ENCODE measurements at places on chromosomes 2 and 18.

GRCh38 chr18:23585007-23585871 lies 1.1 kb downstream of the NPC1 start:
- DNase-seq: peak; percentile 4

DNA sequence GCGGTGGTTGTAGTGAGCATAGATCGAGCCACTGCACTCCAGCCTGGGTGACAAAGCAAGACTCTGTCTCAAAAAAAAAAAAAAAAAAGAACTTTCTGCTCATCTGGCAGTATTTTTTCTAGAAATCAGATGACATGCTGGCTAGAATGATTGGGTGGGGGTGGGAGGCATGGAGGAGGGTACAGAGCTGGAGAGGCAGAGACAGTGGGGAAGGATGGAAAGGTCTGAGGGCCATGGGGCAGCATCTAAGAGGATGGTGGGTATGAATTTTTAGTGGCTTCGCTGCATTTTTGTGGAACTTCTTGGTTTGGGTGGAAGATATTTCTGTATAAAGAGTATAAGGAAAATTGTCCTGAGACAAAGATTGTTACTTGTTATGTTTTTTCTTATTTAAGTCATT lies 23.3 kb downstream of the ARMC9 start:
- no peak for DNase-seq

DNA sequence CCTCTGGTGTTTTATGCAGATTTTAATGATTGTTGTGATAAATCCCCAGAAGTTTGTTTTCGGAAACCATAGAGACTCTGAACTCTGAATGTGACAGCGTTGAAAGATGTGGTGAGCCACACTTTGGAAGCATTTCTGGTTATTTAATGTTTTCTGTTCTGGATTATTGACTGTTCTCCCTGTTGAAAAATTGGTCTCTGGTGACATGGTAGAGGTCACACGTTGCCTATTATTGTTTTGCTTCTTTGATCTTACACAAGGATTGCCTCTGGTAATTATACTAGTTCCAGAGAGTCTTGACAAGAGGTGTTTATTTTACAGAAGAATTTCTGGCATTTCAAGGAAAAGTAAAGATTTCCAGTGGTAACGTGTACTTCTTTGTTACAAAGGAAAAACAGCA lies 127.1 kb downstream of the GREB1L start:
- no peak for DNase-seq

DNA sequence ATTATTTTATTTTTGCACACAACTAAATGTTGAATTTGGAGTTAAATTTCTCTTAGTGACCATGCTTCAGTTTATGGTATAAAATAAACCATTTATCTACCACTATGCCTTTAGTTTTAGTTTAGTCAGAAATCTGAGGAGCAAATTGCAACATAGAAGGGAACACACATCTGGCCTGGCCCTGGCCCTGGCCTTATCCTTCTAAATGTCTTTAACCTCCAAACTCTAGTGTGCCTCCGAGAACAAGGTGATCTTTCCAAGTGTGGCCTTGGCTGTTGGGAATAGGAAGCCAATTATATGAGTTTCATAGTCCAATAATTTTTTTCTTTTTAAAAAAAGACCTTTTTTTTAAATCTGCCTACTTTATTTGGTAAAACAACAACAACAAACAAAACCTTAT lies 31.8 kb upstream of the GREB1L start:
- no peak for DNase-seq

DNA sequence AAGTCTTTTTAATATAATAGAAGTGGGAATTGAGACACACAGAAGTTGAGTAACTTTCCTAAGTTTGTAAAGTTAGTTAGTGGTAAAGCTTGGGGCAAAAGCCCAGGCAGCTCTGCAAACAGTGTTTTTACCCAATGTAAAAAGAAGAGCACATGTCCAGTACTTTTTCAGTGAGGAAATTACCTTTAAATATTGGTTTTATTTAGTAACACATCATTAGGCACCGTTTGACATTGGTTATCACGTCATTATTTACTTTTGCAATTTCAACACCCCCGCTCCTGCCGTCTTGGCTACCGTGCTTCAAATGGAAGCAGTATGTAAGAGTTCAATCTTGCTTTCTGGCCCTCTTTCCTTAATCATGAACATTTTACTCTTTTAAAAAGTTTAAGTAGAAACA lies 807.9 kb downstream of the EPHA4 start:
- no peak for DNase-seq

DNA sequence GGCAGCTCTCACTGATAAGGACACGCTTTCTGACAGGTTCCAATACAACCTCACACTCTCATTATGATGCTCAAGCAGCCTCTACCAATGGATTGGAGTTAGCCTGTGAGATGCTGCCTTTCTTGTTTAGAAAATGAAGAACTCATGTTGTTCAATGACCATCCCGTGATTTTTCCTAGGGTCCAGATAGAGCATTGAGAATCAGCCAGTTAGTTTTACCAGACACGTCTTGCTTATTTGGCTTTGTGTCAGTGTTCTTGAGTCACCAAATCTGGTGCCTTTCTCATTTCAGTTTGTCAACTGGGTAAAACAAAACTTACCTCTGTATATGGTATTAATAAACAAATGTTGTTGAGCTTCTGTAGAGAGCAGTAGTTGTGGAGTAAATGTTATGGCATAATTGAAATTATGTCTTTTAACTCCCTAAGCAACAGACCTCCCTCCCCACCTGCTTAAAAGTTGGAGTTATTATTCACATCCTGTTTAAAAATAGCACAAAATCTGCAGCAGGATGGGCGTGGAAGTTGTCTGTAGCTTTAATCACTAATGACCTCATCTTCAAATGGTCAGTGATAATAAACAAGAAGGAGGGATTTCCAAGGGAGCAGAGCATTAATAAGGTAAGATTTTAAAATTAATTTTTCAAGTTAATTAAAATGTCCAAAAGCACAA lies 167.3 kb downstream of the HRH4 start:
- DNase-seq: no peak

GRCh38 chr2:68516051-68516955 lies 48.9 kb downstream of the APLF start:
- no peak for DNase-seq

- no peak for DNase-seq
Measured at GRCh38 chr18:23916338-23916737, 98.2 kb upstream of the TTC39C start.

- no peak for DNase-seq
Measured at GRCh38 chr2:241891988-241892298, 22.4 kb downstream of the RTP5 start.

- no peak for DNase-seq
Measured at GRCh38 chr2:85347599-85347998, 6.7 kb downstream of the RETSAT start.

- DNase-seq: no peak
Measured at GRCh38 chr2:150997066-150997465, 264.6 kb downstream of the RBM43 start.

GRCh38 chr2:164910101-164910899 lies 45.0 kb downstream of the SLC38A11 start:
- DNase-seq: no peak

DNA sequence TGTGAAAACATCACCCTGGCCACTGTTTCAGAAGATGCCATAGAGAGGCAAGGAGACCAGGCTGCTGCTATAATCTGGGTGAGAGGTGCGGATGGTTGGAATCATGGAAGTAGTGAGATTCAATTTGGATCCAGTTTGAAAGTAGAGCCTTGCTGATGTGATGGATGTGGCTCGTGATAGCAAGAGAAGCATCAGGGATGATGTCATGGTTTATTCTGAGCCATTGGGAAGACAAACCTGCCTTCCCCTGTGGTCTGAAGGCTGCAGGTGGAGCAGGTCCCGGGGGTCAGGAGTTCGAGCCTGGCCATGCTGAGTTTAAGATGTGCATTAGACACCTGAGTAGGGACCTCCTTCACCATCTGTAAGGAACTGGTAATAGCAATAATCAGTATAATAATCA lies 49.6 kb upstream of the CHMP1B start:
- DNase-seq: no peak

- DNase-seq: no peak
Measured at GRCh38 chr2:126639276-126639675, 16.7 kb upstream of the GYPC start.

- DNase-seq: no peak
Measured at GRCh38 chr2:159753797-159754196, 41.5 kb downstream of the MARCHF7 start.

DNA sequence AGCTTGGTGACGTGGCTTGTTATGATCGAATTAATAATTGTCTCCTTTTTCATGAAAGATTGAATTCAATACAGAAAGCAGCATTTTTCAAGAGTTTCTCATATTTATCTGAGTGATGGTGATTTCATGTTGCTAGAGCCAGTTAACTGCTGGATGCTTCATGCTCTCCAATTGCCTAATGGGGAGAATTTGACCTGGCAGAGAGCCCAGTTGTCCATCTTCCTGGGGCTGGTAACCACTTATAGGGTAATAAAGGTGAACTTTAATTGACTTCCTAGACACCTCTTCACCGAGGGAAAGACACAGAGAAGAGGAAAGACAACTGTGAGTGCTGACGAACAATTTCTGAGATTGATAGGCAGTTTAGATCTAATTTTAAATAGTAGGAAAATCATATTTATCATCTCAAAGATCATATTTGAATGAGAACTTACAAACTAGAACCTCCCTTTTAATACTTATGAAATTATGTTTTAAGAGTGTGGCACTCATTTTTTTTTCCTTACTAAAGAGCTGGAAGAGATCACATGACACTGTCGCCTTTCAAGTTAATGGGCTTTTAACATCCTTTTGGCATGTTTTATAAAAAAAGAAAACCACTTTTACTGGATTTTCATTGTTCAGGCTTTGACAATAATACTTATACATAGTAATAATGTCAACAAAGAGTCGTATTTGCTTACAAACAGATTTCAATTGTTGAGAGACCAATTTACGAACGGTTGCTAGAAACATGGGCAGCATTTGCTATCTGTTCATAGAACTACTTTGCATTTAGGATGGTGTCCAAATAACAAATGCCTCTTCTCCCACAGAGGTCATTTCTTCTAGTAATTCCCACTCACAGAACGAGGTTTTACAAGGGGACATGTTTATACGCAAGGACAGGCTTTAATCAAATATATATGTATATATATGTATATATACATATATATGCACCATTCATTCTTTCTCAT lies 153.3 kb downstream of the RAPGEF4 start:
- no peak for DNase-seq

DNA sequence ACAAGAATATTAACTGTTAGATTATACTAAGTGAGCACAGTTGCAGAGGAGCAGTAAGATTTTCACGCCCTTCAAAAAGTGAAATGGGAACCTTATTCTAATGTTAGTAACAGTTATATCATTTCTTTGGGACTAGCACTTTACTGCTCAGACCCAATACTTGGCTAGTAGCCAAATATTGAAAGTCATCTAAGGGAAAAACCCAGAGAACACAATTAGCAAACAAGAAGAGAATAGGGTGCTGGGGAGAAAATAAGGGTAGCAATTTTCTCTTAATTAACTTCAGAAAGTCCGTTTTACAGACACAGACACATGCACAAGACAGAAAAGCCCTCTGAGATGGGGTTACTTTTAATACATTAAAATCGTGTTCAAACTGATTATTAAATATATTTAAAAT lies 71.8 kb downstream of the ID2 start:
- DNase-seq: no peak

DNA sequence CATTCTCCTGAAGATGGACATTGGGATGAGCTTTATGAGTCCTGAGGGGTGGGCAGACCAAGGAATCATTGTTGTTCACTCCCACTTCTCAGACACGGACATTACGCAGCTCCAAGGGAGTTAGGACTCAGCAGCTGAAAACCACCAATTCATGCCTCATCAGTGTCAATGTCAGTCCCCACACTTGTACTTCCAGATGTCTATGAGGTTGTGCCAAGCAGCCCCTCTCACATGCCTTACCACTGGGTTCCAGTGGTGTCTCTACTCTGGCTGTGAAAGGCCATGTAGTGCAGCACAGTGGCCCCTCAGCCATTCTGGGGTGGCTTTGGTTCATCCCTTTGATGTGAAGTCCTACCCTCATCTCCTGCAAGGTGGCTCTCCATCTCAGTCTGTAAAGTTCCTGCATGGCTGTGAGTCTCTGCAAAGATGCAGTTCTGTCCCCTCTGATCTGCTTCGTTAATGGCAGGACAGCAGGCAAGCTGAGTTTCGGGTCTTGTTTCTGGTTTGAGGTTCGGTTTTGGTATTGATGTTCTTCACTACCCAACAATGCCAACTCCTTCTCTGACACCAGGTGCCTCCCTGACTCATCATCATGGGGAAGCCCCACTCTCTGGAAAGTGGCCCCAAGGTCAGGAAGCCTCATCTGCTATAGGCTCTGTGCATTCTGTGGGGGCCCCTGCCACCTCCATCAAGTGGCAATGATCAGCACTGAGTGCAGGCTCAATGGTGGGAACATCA lies 14.0 kb upstream of the COL6A3 start:
- peak; percentile 11 for DNase-seq

DNA sequence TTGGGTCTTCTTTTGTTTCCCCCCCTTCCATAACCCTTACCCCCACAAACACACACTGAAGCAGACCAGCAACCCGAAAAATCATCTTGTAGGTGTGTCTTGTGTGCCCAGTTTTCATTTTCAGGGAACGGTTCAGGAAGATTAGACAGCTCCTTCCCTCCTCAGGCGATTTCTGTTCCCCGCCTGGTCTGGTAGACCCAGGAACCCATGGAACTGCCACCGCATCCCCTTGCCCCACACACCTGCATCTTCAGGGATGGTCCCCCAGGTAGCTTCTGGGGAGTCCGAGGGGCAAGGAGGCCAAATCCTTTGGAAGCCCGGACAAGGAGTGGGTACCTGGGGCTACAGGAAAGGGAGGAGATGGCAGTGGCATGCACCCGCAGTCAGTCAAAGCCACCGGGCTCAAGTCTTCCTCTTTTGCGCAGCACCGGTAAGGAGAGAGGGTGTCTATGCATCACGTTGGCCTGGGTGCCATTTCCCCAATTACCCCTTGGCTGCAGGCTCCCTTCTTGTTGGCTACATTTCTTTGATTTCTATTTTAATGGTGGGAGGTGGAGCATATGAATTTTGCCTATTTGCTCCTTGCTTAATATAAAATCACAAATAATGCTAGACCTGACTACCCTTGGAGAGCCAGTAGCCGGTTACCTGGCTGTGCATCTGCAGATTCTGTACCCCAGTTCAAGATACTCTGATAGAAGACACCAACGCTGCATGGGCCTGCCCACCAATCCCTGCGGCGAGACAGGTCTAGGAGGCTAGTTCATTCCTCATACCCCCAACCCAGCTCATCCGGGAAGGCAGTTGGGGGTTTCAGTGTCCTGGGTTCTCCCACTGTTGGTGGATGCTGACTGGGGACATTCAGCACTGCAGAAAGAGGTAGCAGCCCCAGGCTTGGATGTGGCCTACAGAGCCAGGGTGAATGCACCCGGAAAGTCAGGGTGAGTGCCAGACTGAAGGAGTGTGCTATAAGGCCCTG lies 30.0 kb upstream of the ATP6V1B1 start:
- DNase-seq: no peak
